MG63 (cell line): ENCODE measurements at places on chromosomes 1 and 21. TPM values are rescaled to one million over a fixed set of nuclear protein-coding genes. Genes with fewer than 3 reads are reported as not detected.

DISC1 gene
- total RNA-seq: 2.8 and 3.5 TPM in 2 replicates

DNA sequence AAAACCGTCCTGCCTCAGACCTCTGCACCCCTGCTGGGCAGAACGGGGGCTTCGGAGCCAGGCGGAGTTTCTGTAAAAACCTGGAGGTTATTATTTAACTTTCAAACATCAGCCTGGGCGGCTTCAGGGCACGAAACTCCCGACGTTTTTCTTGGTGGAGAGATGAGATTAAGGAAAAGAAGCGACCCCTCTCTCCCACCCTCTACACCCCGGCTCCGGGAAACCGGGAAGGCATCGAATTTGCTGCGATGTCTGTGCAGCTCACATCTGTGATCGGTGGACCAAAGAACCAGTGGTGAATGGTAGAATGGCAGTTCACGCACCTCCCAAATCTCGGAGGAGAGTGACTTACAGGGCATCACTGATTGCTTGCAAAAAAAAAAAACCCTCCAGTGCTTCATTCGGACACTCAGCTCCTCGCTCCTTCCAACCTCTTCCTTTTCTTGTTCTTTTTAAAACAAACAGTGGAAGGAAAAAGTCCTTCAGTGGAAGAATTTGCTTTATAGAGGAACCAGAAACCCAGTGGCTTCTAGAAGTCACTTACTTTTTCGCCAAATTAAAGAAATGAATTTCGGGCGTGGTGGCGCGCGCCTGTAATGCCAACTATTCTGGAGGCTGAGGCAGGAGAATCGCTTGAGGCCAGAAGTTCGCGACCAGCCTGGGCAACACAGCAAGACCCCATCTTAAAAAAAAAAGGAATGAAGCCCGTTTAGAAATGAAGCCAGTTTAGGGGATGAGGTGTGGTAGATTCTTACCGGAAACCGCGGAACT, 884 bp downstream of the PHACTR4 start:
- DNase-seq: peak; percentile 49

DNA sequence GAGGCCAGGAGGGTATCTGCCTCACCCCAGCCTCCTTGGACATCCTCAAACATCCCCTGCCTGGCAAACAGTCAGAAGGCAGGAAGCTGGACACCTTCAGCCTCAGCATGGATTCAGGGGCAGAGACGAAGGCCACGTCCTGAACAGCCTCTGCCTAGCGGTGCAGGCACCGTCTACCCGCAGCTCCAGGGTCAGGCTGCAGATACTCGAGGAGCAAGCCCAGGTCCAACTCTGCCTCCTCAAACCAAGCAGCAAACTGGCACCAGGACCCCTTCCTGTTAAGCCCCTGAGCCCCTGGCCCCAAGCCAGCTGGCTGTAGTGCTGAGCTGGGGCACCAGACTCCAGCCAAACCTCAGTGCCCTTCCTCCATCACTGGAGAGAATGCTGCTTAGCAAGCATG, 494.7 kb downstream of the NPHP4 start:
- DNase-seq: no peak

KCNN3 gene
- 1.6 TPM in 1 of 2 replicates, not detected in the other for total RNA-seq

DNA sequence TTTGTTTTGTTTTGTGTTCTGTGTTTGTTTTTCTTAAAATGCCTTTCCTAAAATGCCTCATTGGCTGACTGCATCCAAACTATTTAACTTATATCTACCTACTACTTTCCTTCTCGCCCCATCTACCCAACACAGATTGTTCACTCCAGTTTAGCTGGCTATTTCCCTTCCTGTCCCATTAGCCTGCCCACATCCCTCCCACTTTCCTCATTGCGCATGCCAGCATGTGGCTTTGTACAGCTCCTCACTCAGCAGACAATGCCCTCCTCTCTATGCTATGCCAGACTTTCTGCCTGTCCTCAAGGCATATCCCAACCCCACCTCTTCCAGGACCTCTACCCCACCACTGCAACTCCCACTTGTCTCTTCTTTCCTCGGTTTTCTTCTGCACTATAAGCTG, 94.7 kb upstream of the C1orf21 start:
- no peak for DNase-seq

- peak; percentile 26 for DNase-seq
Measured at GRCh38 chr1:51313961-51314777, 16.2 kb downstream of the TTC39A start.

DNA sequence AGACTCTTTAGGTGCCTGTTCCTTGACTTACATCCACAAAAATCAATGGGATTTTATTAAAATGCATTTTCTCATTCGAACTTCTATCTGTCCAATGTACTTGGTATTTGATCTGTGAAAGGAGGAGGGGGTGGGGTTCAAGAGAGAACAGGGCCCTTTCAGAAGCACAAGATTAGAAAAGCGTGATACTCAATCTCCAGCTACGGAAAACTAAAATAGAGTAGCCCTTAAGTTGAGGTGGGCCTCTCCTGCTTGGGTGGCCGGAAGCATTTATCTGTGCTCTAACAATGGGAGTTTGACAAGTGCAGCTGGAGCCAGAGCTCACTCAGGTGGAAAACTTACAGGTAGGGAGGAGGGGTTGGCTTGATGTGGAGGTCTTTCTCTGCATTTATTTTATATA, 462 bp upstream of the RXRG start:
- no peak for DNase-seq

GRCh38 chr1:169546087-169546995, 39.9 kb downstream of the F5 start:
- DNase-seq: peak; percentile 33

WDR64 gene
- not detected in 2 replicates for total RNA-seq

DNA sequence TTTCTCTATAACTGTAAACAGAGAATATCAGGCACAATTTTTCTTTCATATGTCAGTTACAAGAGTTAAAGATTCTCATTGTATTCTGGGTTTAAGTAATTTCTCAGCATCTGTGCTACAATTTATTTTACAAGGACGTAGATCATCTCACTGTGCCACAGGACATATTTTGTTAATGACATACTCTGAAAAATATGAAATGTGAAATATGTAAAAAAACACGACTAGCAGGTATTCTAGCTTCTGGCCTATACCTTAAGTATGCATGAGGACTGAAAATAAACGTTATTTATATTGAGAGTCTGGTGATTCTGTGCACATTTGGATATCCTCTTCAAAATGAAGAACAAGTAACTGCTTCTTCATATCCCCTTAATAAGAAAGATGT, 308.8 kb downstream of the BRINP3 start:
- no peak for DNase-seq

DNA sequence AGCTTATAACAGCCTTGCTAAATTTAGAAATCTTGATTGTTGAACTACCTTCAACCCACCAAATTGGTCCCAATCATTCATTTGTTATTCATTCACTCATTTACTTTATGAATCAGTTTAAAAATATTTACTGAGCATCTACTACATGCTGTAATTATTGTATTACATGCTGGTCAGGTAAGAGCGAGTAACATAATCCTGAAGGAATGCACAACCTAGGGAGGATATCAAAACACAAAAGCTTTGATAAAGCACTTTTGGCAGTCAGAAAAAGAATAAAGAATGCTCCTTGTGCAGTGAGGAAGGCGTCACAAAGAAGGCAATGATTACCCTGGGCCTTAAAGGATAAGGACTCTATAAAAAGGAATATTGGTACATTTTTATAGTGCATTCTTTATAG, 518.9 kb upstream of the NR5A2 start:
- no peak for DNase-seq

DNA sequence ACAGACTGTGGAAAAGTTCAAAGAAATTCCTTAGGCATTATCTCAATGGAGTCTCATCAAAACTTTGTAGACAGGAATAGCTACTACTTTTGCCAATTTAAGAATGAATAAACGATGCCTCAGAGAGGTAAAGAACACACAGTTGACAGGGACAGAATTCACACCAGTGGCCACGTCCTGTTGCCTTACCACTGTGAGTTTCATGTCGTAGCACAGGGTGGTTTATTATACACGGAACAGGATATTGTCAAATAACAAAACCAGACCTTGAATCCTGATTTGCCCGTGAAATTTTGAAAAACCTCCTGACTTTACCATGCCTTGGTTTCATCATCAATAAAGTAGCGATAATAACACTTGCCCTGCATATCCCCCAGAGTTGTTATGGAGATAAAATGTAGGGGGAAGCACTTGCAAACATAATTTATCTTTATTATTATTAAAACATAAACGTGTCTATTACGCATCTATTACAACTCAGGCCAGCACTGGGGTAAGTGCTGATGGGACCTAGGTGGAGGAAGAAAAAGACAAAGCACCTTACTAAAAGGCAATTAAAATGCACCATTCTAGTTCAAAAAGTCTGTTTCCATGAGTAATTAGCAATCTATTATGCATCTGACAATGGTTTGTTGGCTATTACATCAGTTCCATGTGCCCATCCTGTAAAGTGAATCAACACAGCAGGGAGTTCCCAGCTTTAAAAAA, 408.1 kb upstream of the RUNX1 start:
- no peak for DNase-seq

OLFM3 gene
- not detected in 2 replicates for total RNA-seq

- no peak for DNase-seq
Measured at GRCh38 chr1:1260843-1261560, 12.7 kb downstream of the UBE2J2 start.

DNA sequence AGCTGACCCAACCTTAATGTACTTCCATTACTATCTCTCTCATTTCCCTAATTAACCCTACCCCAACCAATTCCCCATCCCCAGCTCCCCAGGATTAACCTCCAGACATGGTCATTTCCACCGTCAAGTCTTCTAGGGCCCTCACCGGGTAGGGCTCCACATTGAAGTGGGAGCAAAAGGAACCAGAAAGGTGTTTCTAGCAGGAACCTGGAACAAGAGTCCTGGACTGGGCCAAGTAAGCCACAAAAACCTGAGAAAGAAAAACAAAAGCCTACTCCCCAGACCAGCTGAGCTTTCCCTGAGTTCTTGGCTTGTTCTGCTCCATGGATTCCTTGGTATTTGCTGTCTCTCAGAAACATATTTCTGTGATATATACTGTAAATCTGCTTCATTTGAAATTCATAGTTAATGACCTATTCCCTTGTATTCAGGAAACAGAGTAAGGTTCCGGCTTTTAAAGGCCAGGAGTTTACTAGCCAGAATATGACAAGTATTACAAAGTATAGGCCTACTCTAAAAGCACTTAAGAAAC, 58.4 kb downstream of the SYF2 start:
- DNase-seq: no peak

DNA sequence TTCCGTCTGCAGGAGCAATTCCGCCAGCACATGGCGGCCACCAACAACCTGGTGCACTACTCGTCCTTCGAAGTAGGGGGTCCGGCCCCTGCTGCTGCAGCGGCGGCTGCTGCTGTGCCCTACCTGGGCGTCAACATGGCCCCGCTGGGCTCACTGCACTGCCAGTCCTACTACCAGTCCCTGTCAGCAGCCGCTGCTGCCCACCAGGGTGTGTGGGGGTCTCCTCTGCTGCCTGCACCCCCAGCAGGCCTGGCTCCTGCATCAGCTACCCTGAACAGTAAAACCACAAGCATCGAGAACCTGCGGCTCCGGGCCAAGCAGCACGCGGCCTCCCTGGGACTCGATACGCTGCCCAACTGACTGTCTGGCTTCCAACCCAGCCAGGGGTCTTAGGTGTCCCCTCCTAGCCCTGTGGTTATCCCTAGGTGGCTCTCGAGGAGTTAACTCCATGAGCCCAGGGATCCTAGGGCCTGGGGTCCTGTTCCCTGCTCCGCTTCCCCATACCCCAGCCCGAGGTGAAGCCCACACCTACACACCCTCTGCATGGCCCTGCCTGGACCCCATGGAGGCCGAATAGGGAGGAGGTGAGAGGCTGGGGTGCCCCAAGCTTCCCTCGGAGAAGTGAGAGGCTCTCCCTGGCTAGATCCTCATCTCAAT, 22.6 kb downstream of the DMBX1 start:
- no peak for DNase-seq

DNA sequence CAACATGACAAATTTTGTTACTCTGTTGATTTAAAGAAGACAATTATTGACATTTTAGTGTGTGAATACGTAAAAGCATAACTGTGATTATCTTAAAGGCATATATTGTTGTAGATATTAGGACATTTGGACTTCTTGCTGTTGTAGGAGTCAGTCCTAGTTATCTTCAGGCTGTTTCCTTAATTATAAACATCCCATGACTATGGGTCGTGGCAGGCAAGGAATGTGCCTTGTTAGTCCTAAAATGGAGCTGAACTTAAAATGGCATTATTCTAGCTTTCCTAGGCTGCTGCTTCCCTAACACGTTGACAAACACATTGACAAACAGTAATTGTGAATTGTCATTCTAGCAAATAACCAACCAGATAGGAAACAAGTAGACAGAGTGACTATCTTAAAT, 4.4 kb upstream of the MPZL1 start:
- DNase-seq: no peak

DNA sequence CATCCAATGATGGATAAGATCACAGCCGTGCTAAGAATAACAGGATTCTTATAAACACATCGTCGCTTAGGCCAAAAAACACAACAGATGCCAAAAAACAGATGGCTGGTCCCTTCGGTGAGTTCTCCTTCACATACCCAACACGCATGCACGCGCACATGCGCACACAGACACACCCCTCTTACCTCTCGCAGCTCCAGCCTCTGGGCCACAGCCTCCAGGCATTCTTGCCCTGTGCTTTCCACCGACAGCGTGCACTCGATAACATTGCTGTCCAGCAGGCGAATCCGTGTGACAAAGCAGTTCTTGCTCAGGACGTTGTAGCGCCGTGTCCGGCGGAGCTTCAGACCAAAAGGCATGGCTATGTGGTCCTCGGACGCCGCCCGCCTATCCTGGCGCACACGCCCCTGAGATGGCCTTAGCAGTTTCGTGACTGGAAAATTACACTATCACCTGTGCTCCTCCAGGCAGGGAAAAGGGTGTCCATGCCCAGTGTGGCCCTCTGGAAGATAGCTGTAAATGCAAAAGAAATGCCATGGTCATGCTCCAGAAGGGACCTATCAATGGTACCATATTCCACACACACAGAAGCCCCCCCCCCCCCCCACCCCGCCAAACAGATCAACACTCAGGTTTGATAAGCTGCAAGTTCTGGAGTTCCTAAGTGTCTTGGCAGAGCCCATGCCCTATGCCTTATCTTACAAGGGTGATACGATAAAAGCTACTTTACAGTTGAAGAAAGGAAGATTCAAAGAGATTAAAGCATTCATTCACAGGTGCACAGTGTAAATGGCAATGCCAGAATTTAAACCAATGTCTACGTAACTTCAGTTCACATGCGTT, 86.7 kb downstream of the PTPN14 start:
- no peak for DNase-seq

DNA sequence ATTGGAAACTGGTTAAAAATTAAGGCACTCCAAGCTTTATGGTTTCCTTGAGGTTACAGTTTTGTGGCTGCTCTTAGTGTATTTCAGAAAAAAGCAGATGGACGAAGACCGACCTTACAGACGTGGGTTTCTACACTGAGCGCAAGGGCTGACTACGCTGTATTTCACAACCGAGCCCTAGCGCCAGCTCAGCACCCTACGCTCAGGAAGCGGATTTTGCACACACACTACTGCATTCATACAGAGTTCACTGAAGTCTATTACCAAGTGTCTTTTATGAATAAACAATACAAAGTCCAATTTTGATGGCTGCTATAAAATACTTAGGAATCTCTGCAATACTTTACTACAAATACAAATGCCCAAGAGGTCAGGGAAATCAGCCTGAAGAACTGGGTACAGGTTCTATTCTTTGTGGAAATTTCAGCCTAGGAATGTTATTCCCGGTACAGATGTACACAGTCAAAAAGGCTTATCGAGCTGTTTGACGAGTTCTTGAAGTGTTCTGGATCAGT, 23.8 kb downstream of the PTTG1IP start:
- DNase-seq: no peak

COL16A1 gene
- 156 and 192 TPM in 2 replicates for total RNA-seq
